CD4-positive, alpha-beta T cell (primary cell): ENCODE measurements at places on chromosomes 5 and 9. TPM values are rescaled to one million over a fixed set of nuclear protein-coding genes. Genes with fewer than 3 reads are reported as not detected.

GRCh38 chr5:167701051-167701450, 590.4 kb upstream of the WWC1 start:
- no peaks in the 10 kb centered on the region for H3K27me3 ChIP-seq
- H3K27ac ChIP-seq, result no peak overlapping the region
- no peaks in the 10 kb centered on the region for H3K36me3 ChIP-seq
- no peak for DNase-seq
- H3K4me1 ChIP-seq, result no peaks in the 10 kb centered on the region
- H3K4me3 ChIP-seq, result no peak overlapping the region

GRCh38 chr9:93210974-93211653, 27.2 kb downstream of the WNK2 start:
- H3K4me3 ChIP-seq, result no peak overlapping the region
- no peaks in the 10 kb centered on the region for H3K4me1 ChIP-seq
- H3K27ac ChIP-seq, result no peak overlapping the region
- no peaks in the 10 kb centered on the region for H3K36me3 ChIP-seq

DNA sequence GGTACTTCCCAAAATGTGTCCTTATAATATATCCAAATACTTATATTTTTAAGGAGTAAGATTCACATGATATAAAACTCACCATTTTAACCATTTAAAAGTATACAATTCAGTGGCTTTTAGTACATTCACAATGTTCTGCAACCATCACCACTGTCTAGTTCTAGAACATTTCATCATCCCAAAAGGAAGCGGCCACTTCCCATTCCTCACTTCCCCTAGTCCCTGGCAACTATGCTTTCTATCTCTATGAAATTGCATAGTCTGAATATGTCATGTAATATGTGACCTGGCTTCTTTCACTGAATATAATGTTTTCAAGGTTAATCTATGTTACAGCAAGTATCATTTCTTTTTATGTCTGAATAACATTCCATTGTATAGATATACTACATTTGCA, 615.1 kb upstream of the SGCD start:
- H3K4me3 ChIP-seq, result no peak overlapping the region
- H3K27me3 ChIP-seq, result no peaks in the 10 kb centered on the region
- H3K27ac ChIP-seq, result no peak overlapping the region
- no peak for DNase-seq

MELK gene
- total RNA-seq, result 0.47 TPM

DNA sequence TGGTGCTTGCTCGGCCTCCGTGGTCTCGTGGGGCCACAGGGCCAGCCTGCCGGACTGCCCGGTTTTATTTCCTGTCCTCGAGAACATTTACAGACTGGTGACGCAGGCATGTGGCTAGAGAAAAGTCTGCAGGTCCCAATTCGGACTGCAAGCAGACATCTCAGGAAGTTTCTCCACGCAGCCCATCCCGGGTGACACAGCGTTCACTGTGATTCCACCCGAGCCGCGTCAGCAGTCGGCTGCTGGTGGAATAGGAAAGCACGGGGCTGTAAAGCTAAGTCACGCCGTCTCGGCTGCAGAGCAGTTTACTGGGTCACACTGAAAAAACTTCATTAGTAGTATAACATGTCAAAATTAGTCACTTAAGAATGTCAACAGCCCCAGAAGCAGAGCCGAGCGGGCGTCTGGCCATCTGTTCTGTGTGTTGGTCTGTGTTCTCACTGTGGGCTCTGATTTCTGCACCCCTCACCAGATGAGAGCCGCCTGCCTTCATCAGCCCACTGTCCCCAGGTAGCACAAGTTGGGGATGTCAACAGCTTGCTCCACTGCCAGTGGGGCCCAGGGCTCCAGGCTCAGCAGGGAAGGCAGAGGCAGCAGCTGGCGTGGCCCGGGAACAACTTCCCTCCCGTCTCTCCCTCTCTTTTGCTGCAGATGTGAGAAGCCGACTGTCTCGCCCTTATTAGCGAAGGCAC, 363.7 kb downstream of the IRX2 start:
- no peak overlapping the region for H3K27ac ChIP-seq
- no peaks in the 10 kb centered on the region for H3K27me3 ChIP-seq
- H3K4me1 ChIP-seq, result no peaks in the 10 kb centered on the region
- no peaks in the 10 kb centered on the region for H3K36me3 ChIP-seq
- no peak for DNase-seq
- H3K4me3 ChIP-seq, result no peak overlapping the region

CER1 gene
- not detected for total RNA-seq

PPIC gene
- not detected for total RNA-seq

GEMIN5 gene
- total RNA-seq, result 2.7 TPM

- no peak for DNase-seq
- H3K27me3 ChIP-seq, result no peaks in the 10 kb centered on the region
- no peak overlapping the region for H3K4me3 ChIP-seq
These were observed 265.0 kb downstream of the MARCHF11 start for GRCh38 chr5:15914638-15915037.

- H3K27ac ChIP-seq, result no peak overlapping the region
- DNase-seq, result no peak
- H3K4me3 ChIP-seq, result no peak overlapping the region
- no peaks in the 10 kb centered on the region for H3K4me1 ChIP-seq
These were observed 58.6 kb upstream of the ZBED3 start for GRCh38 chr5:77145666-77146065.

- no peaks in the 10 kb centered on the region for H3K36me3 ChIP-seq
- H3K4me3 ChIP-seq, result no peak overlapping the region
- no peaks in the 10 kb centered on the region for H3K27me3 ChIP-seq
- H3K4me1 ChIP-seq, result peaks cover 5% of the 10 kb centered on the region
These were observed 102.8 kb downstream of the SNX18 start for GRCh38 chr5:54620141-54620933.
